ENCODE measurements at places on chromosomes 1 and 21.

- no peak for DNase-seq
These were observed 44.2 kb downstream of the ELK4 start for GRCh38 chr1:205587581-205587980.

DNA sequence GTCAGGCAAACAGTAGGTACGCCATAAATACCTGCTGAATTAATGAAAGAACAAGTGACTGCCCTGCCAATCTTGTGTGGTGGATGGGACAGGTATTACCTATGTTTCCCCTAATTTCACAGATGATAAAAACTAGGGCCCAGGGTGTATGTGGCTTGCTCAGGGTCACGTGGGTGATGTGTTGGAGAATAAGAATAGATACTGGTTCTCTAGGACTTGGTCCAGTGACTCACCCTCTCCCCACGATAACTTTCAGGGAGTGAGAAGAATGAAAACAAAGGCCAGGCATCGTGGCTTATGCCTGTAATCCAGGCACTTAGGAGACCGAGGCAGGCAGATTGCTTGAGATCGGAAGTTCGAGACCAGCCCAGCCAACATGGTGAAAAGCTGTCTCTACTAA is 26.7 kb downstream of the SLC26A9 start:
- no peak for DNase-seq

DNA sequence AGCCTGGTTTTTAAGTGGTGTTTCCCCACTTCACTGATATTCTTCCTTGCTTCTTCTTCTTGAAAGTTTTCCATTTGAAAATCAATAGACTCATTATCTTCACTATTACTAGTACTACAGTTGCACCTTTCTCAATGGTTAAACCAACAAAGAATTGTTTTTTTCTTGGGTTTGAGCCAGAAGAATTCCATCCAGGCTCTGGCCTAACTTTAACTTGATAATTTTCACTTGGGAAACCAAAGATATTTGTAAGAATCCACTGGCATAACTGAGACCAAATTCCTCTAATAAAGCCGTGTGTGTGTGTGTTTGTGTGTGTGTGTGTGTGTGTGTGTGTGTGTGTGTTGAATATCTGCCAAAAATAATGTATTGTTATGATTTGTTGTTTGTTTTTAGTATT is 103.2 kb downstream of the SGIP1 start:
- no peak for DNase-seq

GRCh38 chr1:230940848-230941247 is 37.8 kb downstream of the TTC13 start:
- no peak for DNase-seq

- no peak for DNase-seq
These were observed 15.8 kb upstream of the CAMK1G start for GRCh38 chr1:209567698-209568175.
